Neural progenitor cell (in vitro differentiated cells): ENCODE measurements at places on chromosomes 3 and 15. TPM values are rescaled to one million over a fixed set of nuclear protein-coding genes. Genes with fewer than 3 reads are reported as not detected.

The PTPN23 gene
- total RNA-seq: 3.4 and 8.6 TPM in 2 replicates

The BTLA gene
- total RNA-seq: 3.9 TPM in 1 of 2 replicates, not detected in the other

The RNU6-1 gene
- total RNA-seq: not detected in 2 replicates

The C3orf70 gene
- 4.7 and 4.8 TPM in 2 replicates for total RNA-seq

The ZNF860 gene
- 0.22 and 0.43 TPM in 2 replicates for total RNA-seq

The TRH gene
- 0.19 TPM in 1 of 2 replicates, not detected in the other for total RNA-seq

The UBL7 gene
- total RNA-seq: 60.4 and 69.3 TPM in 2 replicates

The KLF15 gene
- 3.3 and 7.2 TPM in 2 replicates for total RNA-seq

The NR2E3 gene
- total RNA-seq: 0.28 TPM in 1 of 2 replicates, not detected in the other

The CCDC71 gene
- 18.8 and 41.9 TPM in 2 replicates for total RNA-seq

The EPHA6 gene
- 0.11 and 0.28 TPM in 2 replicates for total RNA-seq

The PAK6 gene
- 0.90 TPM in 1 of 2 replicates, not detected in the other for total RNA-seq

The KLHL40 gene
- total RNA-seq: not detected in 2 replicates

The KBTBD13 gene
- total RNA-seq: not detected in 2 replicates

The NR1I2 gene
- total RNA-seq: 0.22 and 0.69 TPM in 2 replicates

The MME gene
- total RNA-seq: 1.5 and 5.0 TPM in 2 replicates

The PRSS50 gene
- 0.28 and 1.9 TPM in 2 replicates for total RNA-seq

The UNC13C gene
- 0.03 TPM in 1 of 2 replicates, not detected in the other for total RNA-seq

The SLC28A1 gene
- total RNA-seq: not detected in 2 replicates

The FGF12 gene
- total RNA-seq: 6.6 and 7.0 TPM in 2 replicates

The DOCK3 gene
- total RNA-seq: 10.7 and 11.1 TPM in 2 replicates
